ENCODE measurements at places on chromosomes 1 and 21.

DNA sequence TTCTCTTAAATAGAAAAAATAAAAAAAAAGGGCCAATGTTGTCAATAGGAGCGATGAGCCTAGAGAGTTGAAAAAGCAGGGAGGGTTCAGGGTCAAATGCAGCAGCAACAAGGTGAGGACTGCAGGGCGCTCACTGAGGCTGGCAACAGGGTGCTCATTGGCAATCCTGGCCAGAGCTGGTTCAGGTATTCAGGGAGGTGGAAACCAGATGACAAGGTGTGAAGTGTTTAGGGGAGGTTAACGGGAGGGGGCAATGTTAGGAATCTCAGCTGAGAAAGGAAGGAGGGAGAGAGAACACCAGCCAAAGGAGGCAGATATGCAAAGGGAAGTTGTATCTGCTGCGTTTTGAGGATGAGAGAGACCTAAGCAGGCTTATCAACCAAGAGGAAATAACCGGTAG, 129.8 kb upstream of the DAB1 start:
- no peak for DNase-seq

- DNase-seq, result peak; percentile 16
These were observed 102.1 kb downstream of the JAK1 start for GRCh38 chr1:64864018-64864940.

DNA sequence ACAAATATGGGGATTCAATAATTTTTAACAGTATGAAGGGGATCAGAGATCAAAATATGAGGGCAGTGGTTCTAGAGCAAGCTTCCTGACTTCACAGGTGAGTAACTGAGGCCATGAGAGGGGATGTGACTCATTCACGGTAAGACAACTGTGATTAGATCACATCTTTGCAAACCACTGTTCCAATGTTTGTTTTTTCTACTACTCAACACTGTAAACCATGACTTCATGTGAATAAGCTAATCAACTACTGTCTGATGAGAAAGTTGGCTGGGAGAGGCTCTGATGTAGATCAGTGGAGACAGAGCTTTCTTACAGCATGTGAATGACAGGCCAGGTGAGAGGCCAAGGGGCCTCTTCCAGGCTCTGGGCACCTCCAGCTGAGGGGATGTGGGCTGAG, 84.7 kb downstream of the BRINP2 start:
- DNase-seq, result no peak

DNA sequence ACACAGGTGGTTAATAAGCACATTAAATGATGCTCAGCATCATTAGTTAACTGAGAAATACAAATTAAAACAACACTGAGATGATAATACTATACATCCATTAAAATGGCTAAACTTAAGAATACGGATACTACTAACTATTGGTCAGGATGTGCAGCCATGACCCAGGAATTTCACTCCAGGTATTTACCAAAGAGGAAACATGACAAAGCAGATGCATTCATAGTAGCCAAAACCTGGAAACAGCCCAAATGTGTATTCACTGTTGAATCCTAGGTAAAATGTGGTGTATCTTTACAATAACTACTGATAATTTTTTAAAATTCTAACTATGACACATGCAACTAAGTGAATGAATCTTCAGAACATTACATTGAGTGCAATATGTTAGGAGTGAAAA, 73.0 kb downstream of the PTPRC start:
- no peak for DNase-seq

DNA sequence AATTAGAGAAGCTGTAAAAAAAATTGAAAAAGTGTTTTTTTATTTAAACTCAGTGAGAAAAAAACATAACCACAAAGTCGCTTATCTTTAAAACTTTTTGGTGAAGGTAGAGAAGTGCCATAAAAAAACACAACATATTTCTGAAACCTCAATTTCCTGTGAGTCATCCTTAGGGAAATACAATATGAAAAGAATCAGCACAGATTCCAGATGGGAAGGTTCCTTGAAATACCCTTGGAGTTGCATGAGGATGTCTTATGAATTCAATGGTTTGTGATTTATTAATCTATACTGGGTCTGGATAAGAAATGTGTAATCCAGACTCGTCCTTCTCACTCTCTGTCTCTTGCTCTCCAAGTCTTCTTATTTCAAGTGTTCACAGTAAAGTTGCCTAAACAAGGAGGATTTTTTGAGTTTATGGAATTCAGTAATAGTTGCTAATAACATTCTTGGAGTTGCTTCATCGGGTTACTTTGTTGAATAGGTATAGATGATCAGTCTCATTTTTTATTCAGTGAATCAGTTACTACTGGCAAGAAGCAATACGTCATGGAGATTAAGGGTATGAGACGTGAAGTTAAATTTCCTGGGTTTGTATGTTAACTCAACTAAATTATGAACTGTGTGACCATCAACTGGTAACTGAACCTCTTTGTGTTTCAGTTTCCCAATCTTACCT, 191.4 kb downstream of the KCNK2 start:
- no peak for DNase-seq

GRCh38 chr21:31173881-31174555, 135.7 kb upstream of the KRTAP19-8 start:
- DNase-seq, result no peak

GRCh38 chr1:90139837-90140236, 144.9 kb downstream of the ZNF326 start:
- no peak for DNase-seq

- no peak for DNase-seq
These were observed 57.0 kb upstream of the NEK2 start for GRCh38 chr1:211732293-211732980.

- DNase-seq, result no peak
These were observed 462.3 kb upstream of the NFIA start for GRCh38 chr1:60620087-60620486.

- DNase-seq, result no peak
These were observed 4.1 kb downstream of the SFT2D2 start for GRCh38 chr1:168229893-168230292.

DNA sequence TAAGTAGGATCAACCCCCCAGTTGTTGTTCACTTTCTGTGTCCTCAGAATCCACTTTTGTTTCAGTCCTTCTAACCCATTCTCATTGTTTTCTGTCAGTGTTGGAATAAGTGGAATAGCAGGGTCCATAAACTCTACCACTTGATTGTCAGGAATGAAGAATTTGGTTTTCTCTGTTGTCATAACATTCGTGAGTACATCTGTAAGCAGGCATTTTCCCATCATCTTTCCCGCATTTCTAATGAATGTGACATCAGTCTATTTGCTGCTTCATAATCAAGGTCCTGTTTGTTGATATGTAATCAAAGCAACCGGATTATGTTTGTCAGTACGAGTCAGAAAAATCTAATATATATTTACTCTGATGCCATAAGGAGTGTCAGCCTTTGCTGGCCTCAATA, 147.1 kb downstream of the KIF26B start:
- no peak for DNase-seq

DNA sequence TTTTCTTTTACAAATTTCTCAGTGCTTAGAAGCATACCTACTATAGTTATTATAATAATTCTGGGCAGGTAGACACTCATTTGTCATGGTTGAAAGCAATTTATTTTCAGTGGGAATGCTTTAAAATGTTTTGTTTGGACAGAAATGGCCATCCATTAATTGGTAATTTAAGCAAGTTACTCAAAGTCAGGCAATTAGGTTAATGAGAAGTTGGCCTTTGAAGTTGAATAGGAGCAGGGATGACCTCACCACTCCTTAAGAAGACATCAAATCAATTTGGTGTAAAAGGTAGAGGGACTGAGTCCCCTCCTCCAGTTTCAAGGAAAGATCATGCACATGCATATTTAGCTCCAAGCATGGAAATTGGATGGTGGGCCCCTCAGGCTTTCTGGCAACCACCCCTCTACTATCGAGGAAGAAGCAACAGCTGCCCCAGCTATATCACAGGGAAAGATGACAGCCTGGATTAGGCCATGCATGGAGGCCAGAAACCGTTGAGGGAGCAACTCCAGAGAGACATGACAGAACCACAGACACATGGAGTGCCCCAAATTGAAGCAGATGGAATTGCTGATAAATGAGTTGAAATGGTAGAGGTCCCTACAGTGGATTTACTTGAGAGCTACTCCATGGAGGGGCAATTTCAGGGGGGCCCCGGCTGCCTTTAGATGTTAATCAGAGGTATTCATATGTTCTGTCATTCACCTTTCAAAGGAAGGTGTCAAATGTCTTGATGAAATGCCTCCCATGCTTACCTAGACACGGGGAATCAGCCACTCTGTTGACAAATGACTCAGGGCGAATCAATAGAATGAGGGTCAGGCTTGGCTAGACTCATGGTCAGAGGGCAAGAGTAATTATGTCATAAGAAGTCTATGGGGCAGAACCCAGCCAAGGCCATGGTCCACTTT, 26.7 kb downstream of the HLX start:
- no peak for DNase-seq

DNA sequence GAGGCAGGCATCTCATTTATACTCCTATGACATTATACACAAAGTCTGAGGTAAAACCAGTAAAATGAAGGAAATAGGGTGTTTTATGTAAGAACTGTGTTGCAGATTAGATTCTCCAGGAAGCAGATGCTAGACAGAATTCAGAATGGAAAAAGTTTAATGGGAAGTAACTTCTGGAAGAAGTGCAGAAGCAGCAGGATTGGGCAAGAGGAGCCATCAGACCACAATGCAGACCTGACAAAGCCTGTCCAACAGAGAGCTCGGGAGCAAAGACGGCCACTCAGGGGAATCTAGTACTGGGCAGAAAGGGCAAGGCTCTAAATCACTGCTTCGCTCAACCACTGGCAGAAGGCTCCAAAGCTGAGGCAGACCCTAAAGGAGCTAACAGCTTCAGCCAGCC, 33.7 kb downstream of the FBXO42 start:
- no peak for DNase-seq

DNA sequence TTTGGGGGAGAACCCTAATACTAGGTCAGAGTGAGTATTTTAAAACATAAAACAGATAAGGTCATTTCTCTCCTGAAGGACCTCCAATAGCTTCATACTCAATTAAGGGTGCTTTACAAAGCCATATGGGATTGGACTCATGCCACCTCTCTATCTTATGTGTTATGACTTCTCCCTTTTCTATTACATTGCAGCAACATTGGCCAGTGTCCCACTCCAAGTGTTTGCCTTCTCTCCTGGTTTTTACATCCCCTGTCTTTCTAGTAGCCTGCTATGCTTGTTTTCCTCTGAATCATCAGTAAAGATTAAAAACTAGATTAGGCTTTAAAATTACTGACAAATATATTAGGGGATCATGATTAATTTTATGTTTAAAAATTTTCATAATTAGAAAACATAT, 66.6 kb downstream of the SCMH1 start:
- DNase-seq, result no peak

- peak; percentile 17 for DNase-seq
These were observed at the start of gene TTLL7 for GRCh38 chr1:83998498-83999315. Gene TTLL7, minus strand, starts transcription at chr1:83999132. Its CDS starts 46,921 bp downstream, at chr1:83952211.

DNA sequence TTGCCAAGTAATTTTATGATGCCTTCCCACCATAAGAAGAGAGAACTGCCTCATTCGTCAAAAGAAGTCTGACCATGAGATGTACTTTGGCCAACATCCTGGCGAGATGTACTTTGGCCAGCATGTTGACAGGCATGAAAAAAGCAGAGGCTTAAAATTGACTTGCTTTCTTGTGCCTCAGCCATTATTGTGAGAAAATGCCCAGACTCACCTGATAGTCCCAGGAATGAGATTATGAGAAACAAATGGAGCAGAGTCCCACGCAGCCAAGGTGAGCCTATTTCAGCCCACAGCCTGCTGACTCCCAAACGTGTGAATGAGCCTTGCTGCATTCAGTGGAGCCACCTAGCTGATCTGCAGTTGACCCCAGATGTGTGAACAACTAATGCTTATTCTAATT, 43.5 kb upstream of the ZNF644 start:
- DNase-seq, result no peak

- DNase-seq, result no peak
These were observed 93.0 kb upstream of the TENT5C start for GRCh38 chr1:117512728-117513321.

GRCh38 chr1:161710560-161710959, 3.5 kb downstream of the FCRLA start:
- DNase-seq, result no peak

DNA sequence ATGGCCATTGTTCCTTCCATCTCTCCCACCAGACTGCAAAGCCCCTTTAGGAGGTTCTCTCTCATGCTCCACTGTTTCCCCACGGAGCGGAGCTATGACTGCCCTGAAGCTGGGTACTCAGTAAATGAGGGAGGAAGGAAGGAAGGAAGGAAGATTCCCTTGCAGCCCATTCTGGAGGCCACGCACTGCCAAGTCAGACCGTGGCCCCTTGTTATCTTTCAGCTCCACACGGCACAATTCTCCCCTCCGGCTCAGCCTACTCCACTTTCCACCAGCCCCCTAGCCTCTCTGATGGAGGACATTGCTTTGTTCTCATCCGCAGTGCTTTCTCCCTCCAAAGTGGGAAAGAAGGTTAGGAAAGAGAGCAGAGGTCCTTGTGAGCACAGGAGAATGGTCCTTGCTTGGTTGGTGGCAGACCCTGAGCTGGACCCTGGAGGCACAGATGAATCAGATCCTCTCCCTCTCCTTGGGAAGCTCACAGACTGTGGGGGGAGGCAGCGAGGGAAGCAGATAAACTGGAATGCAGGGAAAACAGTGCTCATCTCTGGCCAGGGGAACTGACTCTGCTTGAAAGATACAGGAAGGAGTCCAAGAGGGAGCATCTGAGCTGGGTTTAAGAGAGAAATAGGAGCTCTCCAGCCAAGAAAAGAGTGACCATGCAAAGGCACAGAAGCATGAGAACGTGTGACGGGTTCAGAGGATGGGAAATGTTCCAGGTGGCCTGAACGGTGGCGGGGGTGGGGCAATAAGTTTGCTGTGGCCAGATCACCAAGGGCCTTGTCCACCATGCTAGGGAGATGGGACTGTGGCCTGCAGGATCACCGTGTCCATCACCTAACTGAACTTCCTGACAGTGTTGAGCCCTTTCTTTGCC, 52.6 kb downstream of the GLIS1 start:
- no peak for DNase-seq

DNA sequence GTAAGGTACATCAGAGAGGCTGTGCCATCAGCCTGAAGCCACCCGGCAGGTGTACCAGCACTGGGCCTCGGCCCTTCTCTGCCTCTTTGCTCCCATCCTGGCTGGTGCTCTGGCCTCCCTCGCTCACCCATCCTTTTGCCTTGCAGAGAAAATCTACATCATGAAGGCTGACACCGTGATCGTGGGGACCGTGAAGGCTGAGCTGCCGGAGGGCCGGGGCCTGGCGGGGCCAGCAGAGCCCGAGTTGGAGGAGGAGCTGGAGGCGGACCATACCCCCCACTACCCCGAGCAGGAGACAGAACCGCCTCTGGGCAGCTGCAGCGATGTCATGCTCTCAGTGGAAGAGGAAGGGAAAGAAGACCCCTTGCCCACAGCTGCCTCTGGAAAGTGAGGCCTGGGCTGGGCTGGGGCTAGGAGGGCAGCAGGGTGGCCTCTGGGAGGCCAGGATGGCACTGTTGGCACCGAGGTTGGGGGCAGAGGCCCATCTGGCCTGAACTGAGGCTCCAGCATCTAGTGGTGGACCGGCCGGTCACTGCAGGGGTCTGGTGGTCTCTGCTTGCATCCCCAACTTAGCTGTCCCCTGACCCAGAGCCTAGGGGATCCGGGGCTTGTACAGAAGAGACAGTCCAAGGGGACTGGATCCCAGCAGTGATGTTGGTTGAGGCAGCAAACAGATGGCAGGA, 24.5 kb upstream of the TNFRSF1B start:
- no peak for DNase-seq

- DNase-seq, result no peak
These were observed 12.2 kb downstream of the CRABP2 start for GRCh38 chr1:156692925-156693847.
